ENCODE measurements at places on chromosomes 7 and 10.

DNA sequence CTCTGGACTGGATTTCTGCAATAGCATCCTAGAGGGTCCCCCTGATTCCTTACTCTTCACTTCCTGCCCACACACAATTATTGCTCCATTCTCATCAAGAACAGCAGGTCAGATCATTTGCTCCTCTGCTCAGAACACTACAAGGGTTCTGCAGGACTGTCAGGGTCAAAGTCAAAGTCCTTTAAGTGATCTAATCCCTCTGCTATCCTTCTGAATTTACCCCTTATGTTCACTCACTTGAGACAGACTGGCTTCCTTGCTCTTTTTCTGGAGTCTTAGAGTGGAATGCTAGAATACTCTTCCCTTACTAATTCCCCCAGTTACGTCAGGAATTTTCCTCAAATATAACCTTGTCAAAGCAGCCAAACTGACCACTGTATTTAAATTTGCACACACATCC, 7.5 kb upstream of the POT1 start:
- no peak for DNase-seq

DNA sequence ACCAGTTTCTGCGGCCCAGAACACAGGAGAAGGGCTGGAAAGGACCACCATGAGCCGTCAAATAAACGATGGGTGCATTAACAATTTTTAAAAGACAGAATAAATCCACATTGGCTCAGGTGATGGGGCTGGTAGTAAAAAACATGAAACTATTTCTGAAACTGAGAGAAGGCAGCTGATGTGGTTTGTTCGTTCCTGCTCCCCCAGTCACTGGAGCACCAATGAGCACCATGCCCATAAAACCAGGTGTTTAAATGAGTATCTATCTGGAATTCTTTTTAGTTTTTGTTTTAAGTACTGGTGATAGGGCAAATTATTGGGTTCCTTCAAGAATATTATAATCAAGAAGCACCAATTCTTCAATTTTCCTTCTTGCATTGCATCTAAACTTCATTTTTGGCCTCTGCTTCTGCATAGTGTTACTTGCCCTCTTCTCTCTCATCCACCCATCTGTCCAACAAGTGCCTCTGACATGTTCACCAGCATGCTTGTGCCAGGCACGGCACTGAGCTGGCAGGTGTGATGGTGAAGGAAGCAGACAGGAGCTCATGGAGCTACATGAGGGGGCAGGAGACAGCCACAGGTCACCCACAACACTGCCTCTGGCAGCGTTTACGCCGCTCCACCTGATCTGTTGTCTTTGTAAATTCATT, 65.5 kb downstream of the LARP4B start:
- DNase-seq = no peak

DNA sequence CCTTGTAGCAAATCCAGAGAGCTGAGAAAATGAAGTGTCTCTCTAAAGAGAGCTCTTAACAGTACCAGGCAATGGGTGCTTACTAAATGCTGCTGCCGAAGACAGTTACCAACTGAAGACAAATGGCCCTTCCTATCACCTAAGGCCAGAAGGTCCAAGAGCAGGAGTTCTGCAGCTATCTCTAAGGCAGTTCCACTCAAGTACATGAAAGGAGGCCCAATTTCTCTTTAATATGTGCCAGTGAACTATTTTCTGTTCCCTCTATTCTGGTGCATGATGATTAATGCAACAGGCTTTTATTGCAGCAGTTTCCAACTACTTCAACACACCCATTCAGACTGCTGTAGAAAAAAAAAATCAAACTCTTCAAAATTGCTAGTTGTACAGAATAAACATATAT, 122.5 kb downstream of the SLC25A13 start:
- no peak for DNase-seq

DNA sequence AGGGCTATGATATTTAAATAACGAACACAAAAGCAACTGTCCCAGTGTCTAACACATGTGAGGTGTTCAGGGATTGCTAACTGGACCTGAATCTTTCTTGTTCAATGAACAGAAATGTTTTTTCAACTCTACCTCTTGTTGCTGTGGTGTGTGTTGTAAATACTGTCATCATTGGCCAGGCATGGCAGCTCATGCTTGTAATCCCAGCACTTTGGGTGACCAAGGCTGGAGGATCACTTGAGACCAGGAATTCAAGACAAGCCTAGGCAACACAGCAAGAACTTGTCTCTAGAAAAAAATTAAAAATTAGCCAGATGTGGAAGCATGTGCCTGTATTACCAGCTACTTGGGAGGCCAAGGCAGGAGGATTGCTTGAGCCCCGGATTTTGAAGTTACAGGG, 1250.9 kb downstream of the TYW1 start:
- DNase-seq = no peak

DNA sequence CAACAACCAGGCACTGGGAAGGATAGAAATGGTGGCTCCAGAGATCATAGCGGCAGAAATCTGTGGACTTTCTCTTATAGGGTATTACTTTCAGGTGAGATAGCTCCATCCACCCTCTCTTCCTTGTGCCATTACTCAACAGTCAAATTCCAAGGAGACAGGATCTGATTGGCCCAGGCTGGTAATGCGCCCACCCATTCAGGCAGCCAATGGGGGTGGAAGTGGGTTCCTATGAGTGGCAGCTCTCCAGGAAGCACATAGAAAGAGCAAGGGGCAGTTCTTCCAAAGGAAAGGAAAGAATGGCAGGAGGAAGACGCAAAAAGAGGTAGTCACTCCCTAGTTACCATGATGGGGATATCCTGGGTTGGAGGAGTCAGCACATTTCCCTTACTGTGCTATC, 94.4 kb downstream of the STRA8 start:
- no peak for DNase-seq

DNA sequence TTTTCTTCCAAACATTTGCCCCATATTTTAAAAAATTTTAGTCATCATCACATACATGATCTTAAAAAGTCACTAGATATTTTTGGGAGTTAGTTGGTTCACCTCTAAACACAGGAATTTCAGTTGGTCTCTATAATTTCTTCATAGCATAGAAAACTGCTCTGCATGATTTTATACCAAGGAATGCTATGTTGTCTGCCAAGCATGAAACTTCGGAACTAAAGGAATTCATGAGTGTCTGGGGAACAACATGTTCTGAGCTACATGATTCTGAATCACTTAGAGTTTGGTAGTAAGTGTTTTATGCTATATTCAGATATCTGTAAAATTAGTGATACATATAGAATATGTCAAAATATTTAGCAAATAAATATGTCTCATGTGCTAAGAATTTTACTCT, 957.8 kb downstream of the GATA3 start:
- DNase-seq = no peak

DNA sequence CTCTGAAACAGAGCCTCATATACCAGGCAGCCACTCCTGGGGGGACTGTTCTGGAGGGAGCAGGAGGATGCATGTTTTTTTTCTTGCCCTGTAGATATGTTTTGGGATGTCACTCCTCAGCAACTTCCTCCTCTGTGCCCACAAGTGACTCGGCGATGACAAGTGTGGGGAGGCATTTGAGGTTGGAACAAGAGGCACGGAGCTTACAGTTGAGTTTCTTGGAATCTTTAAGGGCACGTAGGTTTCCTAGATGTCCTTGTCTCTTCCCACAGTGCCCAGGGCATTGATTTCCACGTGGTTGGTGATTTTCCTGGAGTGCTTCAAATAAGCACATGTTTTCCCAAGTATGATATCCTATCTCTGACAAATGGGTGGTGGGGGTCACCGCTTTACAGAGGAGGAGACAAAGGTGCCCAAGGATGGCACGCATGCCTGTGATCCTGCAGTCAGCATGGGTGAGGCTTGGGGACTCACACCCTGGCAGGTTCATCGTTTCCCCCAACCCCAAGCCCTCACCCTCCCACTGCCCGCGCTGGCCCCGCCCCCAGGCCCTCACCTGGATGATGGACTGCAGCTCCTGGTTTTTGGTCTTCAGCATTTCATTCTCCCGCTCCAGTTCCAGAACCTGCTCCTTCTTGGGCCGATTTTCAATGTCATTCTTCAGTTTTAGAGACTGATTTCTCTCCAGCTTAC, 95.2 kb upstream of the GNA12 start:
- DNase-seq = no peak

DNA sequence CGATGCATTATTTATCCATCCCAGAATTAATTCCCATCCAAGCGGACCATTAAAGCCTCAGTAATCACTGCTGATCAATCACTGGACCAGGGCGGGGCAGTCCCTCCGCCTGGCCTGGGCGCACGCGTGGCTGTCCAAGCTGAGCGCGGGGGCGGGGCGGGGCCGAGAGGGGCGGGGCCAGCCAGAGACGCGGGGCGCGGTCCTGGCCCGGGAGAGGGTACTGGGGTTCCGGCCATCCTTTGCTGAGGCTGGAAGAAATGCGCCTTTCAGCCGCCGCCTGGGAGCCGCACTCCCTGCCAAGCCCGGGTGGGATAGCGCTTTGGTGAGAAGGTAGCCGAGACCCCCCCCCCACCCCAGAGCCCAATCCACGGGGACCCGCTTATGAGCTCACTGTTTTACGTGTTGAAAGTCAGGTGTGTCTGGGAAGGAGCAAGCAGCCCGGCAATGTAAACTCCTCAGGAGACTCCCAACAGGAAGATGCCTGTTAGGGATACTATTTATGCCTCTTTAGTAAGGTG, at the start of gene ARHGAP22:
ARHGAP22 (minus strand) TSS at position 83 of the 518 bp plus-strand sequence. CDS start 277 bp downstream, outside the sequence.
- no peak for DNase-seq

DNA sequence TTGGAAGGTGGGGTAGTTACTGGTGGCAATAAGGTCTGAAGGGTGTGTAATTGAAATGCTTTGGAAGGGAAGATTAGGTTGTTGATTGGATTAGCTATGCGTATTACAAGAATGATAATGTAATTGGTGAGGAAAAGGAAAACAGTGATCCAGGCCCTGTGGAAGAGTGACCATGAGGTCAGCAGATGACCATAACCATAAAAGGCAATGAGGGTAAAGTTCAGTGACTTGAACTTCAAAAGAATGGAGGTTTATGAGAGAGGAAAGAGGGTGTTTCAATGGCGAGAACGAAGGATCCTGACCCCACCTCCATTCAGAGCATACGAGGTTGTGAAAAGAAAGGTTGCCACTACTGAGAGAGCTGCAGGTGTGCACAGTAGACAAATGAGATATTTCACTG, 439.7 kb downstream of the CCSER2 start:
- DNase-seq = no peak

DNA sequence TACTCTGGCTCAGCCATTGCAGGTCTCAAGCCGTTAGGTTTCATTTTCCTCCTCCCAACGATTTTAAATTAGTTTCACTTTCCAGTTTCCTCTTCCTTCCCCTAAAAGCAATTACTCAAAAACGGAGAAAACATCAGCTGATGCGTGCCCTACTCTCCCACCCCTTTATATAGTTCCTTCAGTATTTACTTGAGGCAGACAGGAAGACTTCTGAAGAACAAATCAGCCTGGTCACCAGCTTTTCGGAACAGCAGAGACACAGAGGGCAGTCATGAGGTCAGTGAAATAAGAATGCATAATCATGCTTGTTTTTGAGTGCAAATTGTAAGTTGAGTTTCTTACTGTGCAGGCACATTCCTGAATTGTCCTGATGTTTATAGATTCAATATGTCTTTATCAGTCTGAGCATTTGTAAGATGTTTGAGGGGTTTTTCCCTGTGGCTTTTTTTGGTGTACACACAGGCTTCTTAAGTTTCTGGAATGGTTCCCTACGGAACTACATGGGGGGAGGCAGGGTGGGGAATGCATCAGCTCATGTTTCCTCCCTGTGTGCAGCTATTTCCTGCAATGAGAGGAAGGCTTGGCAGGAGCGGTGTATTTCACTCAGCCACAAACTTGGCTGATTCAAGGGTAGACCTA, at the start of gene IFIT3:
IFIT3 (plus strand) TSS at position 195 of the 639 bp plus-strand sequence; CDS start at position 272, 77 bp downstream.
- no peak for DNase-seq

GRCh38 chr7:5665094-5666025, 116.1 kb downstream of the RNF216 start:
- no peak for DNase-seq

DNA sequence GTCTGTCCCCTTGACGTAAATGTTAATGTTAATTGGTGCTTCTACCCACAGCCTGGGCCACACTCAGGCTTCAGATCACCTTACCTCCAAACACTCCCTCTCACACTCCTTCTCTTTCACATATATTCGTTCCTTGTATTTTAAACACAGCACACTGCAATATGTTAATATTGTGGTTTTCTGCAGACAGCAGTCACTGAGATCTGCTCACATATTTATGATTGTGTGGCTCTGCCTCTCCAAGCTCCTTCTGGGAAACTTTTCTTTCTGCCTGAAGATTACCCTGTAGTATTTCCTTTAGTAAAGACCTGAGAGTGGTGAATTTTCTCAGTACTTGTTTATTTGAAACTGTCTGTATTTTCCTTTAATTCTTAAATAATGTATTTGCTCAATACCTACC, 104.7 kb downstream of the VWC2 start:
- DNase-seq = no peak

DNA sequence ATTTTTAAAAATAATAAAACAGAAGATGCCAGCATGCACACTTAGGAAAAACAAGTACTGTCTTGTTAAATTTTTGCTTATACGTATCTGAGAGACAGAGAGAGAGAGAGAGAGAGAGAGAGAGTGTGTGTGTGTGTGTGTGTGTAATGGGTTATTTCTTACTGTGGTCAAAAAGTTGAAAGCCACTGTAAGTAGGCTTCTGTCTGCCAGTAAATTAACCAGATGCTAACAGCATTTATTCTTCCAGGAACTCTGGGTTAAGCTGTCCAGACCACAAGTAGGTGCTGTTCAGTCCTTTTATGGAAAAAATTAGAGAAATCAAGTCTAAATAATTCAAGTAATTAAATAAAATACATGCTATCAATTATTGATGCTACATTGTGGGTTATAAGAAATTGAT, 39.7 kb downstream of the RNF32 start:
- DNase-seq = no peak

DNA sequence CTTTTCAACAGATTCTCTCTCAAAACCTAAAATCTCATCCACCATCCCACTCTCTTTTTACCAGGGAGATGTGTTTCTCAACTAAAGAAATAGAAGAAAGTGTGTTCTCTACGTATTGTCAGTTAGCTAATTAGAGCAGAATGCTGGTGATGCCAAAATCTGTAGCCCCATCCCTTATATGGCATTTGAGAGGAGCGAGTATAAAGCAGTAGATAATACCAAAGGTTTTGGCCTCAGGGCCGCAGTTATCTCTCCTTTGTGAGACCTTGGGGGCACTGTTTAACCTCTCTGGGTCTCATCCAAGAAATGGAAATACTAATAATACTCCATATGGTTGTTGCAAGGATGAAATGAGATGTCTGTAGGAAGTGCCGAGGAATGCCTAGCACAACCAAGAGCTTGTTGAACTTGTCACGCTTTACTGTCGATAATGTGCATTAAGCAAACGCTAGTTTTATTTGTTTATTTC, 456 bp upstream of the DLD start:
- DNase-seq = no peak

GRCh38 chr10:75254739-75255138, 19.0 kb upstream of the COMTD1 start:
- DNase-seq = no peak

Measured in activated naive CD4-positive, alpha-beta T cell (primary cell).